ENCODE measurements at places on chromosomes 1 and 21.

DNA sequence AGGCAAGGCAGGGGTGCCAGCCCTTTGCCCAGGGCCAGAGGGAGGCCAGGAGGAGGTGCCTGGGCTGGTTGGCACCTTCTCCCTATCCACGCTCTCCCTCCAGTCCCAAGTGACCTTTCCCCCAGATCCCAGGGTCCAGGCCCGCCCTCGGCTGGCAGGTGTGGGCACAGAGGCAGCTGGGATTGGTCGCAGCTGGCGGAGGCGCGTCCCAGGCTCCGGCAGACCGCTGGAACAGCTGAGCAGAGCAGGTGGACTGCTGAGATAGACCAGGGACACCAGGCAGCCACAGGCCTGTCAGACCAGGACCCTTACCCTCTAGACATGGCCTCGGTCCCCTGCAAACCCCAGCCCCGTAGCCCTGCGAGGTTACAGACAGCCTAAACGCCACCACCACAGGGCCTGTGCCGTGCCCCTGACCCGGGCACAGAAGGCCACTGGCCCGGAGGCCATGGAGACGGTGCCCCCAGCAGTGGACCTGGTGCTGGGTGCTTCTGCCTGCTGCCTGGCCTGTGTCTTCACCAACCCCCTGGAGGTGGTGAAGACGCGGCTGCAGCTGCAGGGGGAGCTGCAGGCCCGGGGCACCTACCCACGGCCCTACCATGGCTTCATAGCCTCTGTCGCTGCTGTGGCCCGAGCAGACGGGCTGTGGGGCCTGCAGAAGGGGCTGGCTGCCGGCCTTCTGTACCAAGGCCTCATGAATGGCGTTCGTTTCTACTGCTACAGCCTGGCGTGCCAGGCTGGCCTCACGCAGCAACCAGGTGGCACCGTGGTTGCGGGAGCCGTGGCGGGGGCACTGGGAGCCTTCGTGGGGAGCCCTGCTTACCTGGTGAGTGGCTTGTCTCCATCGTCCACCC lies at the start of gene SLC25A34:
Gene SLC25A34, plus strand, starts transcription at position 221 of the 854 bp plus-strand sequence. Its CDS starts 228 bp downstream, at position 449.
- DNase-seq: no peak

GRCh38 chr1:221840511-221841243 lies 98.8 kb upstream of the DUSP10 start:
- no peak for DNase-seq

DNA sequence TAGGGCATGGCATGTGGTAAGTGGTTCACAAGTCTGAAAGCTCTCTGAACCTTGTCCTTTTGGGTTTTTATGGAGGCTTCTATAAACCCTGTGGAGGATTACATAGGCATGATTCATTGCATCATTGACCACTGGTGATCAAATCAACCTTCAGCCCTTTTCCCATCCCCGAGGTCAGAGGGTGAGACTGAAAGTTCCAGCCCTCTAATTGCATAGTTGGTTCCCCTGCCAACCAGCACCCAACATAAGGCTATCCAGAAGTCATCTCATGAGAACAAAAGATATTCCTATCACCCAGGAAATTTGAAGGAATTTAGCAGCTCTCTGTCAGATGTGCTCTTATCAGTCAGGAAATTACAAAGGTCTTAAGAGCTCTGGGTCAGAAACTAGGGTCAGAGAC lies 89.5 kb upstream of the ARTN start:
- DNase-seq: no peak

DNA sequence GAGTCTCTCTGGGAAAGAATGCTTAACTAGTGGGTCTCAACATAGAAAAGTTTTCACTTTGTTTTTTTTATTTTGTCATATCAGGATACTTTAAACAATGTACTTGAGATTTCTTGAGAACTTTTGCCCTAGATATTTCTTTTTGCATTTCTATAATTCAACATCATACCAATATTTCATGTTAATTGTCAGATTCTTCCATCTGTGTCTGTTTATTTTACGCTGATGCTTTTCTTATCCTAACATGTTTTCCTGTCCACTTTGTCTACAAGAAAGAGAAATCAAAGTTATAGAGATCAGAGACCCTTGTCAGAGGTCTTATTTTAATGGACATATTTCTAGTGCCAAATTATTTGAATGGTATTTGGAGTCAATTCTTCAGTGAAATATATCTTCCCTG lies 95.5 kb upstream of the B3GALT2 start:
- no peak for DNase-seq

- no peak for DNase-seq
Measured at GRCh38 chr21:44618504-44618903, 6.6 kb downstream of the KRTAP10-8 start.

DNA sequence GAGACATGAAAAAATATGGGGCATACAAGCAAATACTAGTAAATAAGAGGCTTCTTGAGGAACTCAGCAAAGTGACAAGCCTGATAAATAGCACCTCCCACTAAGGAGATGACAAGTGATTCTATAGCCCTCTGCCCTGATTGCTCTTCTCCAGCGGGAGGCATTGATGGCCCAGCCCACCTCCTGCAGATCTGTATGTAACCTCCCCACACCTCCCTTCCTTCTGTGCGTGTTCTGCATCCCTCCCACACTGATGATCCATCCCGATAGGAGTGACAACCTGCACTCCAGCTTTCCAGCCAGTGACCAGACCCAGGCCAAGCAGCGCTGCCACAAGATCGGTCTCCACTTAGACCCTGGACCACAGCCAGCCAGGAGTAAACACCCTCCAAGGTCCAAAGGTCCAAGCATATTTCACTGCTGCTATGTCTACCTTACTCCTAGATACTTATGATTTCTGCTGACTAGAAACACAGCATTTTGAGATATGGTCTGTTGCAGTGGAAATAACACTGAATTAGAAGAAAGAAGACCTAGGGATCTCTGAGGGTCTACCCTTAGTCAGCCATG lies 176.1 kb downstream of the BRINP2 start:
- DNase-seq: no peak

- no peak for DNase-seq
Measured at GRCh38 chr1:195979646-195980045, 628.6 kb downstream of the KCNT2 start.

DNA sequence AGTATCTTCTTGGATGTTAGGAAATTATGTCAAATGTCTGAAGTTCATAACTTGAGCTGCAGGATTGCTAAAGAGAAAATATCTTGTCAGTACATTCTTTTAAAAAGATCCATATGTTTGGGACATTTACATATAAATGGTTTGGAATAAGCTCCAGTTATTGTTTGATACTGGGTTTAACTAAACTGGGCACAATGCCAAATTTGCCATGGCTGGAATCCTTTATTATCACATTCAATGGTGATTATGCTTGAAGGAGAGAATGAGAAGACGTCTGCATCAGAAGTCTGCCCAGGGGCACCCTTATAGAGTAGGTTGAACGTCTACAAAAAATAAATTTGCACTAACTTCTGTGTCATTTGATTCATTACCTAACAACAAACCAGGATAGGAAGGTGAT lies 652.5 kb downstream of the AMY1C start:
- no peak for DNase-seq

GRCh38 chr1:95340061-95340460 lies 106.1 kb downstream of the RWDD3 start:
- no peak for DNase-seq

DNA sequence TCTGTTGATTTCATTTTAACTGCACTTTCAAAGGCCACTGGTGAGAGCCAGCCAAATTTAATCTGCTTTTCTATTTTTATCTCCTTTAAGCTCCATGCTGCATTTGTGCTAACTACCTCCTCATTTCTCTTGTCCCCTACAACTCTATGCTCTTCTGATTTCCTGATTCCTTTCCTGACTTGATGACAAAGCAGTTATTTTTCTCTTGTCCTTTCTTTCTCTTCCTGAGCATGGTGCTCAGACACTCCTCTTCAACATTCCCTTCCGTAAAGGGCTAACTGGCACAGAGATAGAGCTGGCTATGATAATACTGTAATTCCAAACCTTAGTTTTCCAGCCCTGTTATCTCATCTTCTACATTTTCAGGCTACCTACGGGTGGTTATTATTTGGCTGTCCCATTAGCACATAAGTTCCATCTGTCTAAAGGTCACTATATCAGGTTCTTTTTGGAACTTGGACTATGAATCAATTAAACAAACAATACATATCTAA lies 6.8 kb upstream of the BCAS2 start:
- no peak for DNase-seq

DNA sequence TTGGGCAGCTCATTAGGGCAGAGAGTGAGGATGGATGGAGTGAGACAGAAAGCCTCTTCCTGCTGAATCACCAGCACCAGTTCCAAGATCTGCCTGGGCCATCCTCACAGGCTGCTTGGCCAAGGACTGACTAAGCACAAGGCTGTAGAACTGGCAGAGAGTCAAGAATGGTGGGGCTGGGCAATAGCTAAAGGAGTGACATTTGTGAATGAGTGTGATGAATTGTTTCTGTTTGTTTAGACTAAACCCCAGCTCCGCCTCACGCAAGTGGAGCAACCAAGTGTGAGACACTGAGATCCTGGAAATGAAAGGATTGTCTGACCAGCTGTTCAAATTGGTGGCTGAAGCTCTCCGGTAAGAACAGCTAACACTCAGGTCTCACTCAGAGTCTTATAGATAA lies 38.6 kb downstream of the BRINP2 start:
- no peak for DNase-seq

DNA sequence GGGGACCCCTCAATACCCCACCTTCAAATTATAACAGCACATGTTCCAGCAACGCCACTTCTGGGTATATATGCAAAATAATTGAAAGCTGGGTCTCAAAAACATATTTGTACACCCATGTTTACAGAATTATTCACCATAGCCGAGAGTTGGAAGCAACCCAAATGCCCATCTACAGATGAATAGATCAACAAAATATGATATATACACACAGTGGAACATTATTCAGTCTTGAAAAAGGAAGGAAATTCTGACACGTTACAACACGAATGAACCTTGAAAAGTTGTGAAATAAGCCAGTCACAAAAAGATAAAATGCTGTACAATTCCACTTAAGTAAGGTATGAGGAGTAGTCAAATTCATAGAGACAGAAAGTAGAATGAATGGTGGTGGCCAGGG lies 5.1 kb downstream of the TMCO4 start:
- no peak for DNase-seq

- no peak for DNase-seq
Measured at GRCh38 chr1:151518431-151518830, 7.2 kb downstream of the CGN start.

DNA sequence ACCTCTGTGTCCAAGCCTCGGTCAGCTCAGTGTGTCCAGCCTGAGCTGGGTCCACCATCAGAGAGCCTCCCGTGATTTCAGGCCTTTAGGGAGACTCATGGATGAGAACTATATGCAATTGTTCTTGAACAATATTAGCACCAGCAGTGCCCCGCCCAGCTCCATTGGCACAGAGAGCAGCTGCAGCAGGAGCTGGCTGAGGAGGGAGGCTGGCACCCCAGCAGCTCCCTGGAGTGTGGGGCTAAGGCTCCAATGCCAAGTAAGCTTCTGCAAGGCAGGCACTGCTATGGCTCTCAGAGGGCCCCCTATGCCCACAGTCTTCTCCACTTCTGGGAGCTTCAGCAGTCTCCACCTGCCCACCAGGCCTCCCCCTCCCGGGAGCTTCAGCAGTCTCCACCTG lies 593.3 kb downstream of the MATN1 start:
- no peak for DNase-seq

DNA sequence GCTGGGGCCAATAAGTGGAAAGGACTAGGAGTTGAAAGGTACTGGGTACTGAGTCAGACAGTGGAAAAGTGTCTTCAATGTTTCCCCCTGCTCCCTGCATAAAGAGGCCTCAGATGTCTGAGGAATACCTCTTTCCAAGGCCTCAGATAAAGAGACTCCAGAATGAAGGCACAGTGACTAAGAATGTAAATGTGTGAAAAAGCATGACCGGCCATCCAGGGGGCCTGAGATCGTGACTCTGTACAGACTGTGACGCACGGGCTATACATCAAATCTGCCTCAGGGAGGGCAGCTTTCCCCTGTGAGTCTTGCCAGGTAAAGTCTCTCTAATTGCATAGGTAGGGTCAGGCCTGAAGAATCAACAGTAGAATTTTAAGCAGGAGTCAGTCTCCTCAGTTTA lies 1690.5 kb downstream of the KCNT2 start:
- no peak for DNase-seq

DNA sequence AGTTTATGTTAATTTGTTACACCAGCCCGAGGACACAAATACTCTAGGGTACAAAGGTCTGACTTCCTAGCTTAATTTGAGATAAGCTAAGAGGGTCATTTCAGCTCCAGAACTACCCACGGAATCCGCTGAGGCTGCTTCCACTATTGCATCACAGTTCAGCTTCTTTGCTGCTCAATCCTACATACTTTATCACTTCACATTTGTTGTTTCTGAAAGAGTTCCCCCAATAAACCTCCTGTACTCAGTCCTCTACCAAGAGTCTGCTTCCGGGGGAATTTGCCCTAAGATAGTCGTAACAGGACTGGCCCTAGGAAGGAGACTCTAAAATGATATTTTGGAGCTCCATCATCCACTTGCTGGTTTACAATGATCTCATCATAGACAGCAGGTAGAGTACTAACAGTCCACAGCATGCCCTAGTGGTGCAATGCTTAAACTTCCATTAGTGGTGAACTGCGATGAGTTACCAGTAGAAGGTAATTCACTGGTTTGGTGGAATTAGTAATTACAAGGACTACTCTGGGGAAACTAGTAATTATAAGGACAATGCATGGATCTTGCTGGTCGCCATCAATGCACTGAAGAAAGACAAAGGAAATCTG lies 229.3 kb downstream of the USH2A start:
- no peak for DNase-seq

GRCh38 chr1:44642925-44643324 lies 31.4 kb downstream of the TMEM53 start:
- no peak for DNase-seq

- DNase-seq: no peak
Measured at GRCh38 chr1:246608616-246609376, 42.5 kb downstream of the CNST start.

DNA sequence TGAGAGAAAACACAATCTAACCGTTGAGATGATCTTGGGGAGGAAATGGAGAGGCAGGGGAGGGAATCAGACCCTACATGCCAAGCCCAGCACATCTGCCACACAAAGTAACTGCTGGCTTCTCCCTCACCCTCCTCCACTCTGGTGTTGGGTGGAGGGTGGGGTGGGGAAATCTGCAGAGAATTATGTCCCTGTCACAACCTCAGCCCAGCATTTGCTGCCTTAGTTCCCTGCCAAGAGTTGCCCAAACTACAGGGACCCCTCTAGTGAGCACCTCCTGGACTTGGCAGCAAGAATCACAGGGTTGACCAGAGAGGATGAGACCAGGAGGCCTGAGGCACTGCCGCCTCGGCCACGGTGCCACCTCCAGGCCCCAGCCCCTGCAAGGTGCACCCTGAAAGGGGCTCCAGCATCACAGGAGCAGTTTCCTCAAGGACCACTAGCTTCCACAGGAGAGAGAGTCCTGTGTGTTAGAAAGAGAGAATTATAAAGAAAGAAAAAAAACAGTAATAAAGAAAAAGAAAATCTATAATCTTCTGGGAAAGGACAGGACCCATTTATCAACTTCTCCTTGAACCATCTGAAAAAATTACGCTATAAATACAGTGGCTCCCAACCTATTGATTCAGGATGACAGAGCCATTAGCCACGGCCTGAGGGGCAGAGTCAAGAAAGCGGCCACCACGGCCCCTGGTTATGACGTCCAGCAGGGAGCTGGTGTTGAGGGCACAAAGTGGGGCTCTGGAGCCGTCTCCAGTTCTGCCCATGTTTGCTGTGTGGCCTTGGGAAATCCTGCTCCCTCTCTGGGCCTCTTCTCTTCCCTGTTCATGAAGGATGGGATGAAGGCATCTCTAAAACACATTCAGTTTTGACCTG lies 451.7 kb downstream of the MATN1 start:
- DNase-seq: no peak

GRCh38 chr1:180000575-180000974 lies 46.0 kb downstream of the CEP350 start:
- DNase-seq: no peak

- DNase-seq: no peak
Measured at GRCh38 chr1:25055324-25055780, 125.3 kb upstream of the RUNX3 start.
